Activated CD8-positive, alpha-beta memory T cell treated with anti-CD3 and anti-CD28 coated beads, Interleukin-2, amount 10 ng/mL, durations not matched to agents 7 days and 5 days (primary cell): ENCODE measurements at places on chromosomes 16 and 17. TPM values are rescaled to one million over a fixed set of nuclear protein-coding genes. Genes with fewer than 3 reads are reported as not detected.

- no peak for DNase-seq
Observed at GRCh38 chr16:75394941-75395340, 38.4 kb downstream of the CFDP1 start.

DNA sequence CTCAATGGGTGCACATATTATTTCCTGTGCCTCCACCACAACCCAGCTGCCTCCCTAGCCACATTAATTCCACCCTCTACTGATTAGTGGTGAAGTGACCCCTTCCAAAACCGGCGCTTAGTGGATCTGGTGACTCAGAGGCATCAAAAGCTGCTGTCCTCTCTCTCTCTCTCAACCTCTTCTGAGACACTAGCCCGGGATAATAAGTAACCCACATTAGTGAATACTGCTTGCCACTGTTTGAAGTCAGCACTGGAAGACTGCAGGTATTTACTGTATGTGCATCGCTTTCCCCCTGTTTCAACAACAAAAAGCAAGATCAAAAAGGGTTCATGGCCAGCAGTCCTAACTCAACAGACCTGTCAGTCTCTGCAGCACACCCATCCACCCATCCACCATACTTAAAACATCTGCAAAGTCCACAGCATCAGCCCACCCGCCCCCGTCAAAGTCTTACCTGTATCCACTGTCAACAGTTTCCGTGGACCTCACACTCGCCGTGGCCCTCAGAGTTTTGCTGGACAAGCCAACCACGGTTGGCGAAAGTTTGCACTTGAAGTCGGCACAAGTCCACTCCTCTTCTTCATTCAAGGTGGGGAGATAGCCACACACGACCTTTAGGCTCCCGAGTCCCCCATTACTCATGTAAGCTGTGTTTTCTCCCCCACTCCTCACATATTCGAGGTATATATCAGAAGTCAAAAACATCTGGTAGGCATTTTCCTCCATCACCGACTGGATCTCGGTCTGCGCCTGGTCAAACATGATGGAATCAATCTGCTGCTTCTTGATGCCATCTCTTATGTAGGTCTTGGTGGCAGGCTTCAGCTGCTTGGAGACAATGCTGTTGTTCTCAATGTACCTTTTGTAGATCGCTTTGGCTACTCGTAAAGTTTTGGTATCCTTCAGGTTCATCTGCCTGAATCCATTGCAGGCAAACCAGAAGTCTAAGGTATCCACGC is 3.8 kb downstream of the AXIN2 start:
- DNase-seq: peak; percentile 43

- no peak for DNase-seq
Observed at GRCh38 chr17:40538019-40538935, 27.0 kb downstream of the CCR7 start.

GRCh38 chr16:13994239-13995106 is 74.5 kb downstream of the ERCC4 start:
- DNase-seq: no peak

B9D1 gene
- total RNA-seq: 1.1 TPM

GRCh38 chr16:14676633-14677032 is 17.5 kb downstream of the PLA2G10 start:
- no peak for DNase-seq

PRAC1 gene
- total RNA-seq: not detected

GRCh38 chr17:50151041-50151936 is 812 bp upstream of the PPP1R9B start:
- peak; percentile 96 for DNase-seq

DNA sequence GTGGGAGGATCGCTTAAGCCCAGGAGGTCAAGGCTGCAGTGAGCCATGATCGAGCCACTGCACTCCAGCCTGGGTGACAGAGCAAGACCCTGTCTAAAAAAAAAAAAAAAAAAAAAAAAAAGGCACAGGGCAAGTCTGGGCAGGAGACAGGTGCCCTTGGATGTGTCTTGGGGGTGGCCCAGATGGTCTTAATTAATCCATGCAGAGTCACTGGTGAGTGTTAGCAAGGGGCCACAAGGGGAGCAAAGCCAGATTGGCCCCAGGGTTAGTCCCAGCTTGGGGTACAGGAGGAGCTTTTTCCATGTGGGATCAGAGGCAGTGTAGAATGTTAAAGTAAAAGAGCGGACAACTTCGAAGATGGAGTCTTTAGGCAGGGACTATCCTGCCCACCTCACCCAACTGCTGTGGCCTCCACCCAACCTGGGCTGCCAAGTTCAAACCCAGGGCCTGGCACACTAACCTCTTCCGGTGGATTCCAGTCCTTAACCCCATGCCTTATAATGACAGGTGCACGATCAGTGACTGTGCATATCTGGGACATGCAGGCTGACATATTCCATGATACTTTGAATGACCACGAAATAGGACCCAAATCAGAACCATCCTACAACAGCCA is 32.2 kb upstream of the MFSD6L start:
- DNase-seq: peak; percentile 19

DNA sequence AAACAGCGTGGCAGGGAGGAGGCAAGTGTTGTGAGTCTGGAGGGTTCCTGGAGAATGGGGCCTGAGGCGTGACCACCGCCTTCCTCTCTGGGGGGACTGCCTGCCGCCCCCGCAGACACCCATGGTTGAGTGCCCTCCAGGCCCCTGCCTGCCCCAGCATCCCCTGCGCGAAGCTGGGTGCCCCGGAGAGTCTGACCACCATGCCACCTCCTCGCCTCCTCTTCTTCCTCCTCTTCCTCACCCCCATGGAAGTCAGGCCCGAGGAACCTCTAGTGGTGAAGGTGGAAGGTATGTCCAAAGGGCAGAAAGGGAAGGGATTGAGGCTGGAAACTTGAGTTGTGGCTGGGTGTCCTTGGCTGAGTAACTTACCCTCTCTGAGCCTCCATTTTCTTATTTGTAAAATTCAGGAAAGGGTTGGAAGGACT is at the start of gene CD19:
TSS of gene CD19 (plus strand) at position 171 of the 425 bp plus-strand sequence. CDS start at position 201, 30 bp downstream.
- DNase-seq: no peak

DNA sequence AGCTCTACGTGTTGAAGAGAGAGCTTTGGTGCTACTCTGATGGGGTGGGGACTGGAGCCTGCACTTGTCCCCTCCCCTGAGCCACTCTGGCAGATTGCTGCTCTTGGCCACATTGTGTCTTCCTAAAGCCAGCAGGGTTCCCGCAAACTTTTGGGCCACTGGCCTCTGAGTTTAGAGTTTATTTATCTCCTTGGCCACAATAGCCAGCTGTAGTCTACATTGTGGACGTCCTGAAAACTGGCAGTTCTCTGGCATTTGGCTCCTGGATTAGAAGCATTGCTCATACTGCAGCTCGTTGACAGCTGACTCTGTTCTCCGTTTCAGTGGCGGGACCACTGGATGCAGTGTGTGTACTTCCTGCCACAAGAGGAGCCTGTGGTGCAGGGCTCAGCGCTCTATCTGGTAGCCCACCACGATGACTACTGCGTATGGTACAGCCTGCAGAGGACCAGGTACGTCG is 34.6 kb downstream of the PRMT7 start:
- peak; percentile 87 for DNase-seq

PYY gene
- total RNA-seq: not detected

ENDOV gene
- 18.4 TPM for total RNA-seq

SBK1 gene
- total RNA-seq: 11.3 TPM

GRCh38 chr16:12602811-12603698 is 200.6 kb downstream of the CPPED1 start:
- DNase-seq: no peak

DNA sequence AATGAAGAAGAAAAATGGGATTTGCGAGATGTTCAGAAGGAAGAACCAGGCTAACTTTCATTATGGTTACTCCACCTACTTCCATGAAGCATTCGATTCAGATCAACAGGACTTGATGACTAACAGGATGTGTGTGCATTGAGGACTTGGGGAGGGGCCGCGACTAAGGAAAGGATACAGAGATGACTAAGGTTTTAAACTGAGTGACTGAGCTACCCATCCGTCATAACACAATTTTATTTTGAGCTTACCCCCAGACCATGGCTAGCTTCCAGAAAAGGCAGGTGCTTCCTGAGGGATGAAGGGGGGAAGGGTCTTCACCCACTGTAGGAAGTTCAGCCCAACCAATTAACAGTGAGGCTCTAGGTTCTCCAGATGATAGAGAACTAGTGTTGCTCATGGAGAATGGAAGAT is 2.5 kb upstream of the CDYL2 start:
- DNase-seq: peak; percentile 87

DNA sequence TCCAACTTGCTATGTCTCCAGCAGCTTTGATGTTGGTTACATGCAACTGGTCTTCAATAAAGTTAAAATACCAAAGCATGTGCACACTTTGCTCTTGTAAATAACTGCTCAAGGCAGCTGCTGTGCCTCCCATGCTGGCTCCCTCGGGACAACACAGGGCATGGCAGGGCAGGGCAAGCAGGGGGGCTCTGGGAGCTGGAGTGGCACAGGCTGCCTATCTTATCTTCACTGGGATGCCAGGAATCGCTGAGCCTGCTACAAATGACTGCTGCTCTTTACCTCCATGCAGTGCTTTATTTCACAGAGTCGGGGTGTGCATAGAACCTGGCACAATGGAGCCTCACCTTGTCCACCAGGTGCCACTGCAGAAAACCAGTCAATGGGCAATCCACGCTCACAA is 21.8 kb downstream of the PEMT start:
- DNase-seq: no peak

- DNase-seq: no peak
Observed at GRCh38 chr16:64051824-64052223, 1070.0 kb downstream of the CDH11 start.

DNA sequence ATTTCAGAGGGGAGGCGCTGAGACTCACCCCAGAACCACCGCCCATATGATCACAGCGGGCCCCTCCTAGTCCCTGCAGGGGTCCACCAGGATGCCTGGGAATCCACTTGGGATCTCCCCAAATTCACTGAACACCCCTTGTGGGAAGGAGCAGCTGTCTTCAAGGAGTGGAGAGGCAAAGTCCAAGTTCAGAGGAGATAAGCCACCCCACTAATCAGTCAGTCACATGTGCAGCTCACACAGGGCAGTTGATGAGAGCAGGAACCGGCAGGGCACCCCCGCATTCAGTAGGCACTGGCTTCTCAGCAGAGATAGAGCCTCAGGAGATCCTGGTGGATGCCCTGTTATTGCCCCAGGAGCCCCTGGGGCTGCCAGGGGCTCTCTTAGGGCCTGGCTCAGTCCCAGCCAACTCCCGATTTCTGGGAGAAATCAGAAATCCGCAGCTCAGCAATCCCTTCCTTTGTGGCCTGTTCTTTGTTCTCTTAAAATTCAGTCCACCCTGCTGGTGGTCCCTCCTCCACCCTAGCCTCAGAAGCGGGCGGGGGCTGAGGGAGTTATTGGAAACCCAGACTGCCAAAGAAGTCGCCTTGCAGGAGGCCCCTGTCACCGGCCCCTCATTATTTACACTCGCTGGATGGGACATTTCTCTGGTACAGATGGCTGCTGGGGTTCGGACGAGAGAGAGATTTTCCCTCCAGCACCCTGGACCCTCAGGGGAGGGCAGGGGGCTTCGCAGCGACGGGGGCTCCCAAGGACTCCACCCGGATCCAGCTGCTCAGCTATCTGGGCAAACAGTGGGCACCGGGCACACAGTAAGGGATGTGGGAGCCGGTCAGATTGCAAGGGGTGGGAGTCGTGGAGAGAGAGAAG is 1.8 kb downstream of the CDC42EP4 start:
- no peak for DNase-seq

TNFRSF13B gene
- not detected for total RNA-seq

- no peak for DNase-seq
Observed at GRCh38 chr16:68728523-68728922, 8.6 kb upstream of the CDH1 start.

DNA sequence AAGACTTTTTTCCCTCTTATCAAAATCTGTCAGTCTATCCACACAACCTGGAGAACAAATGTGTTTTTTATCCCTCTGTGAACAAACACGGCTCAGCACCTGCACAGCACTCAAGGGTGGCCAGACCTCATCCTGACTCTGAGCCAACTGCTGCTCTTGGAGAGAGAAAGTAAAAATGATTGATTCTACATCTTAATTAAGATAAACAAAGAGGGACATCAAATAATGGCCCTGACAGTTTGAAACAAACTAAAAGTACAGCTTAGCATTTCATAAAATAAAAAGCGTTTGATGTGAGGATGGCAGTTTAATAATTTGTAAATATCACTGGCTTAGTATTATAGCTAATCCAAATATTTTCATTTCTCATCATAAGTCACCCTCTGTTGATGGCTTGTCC is 106.2 kb downstream of the SNX11 start:
- DNase-seq: no peak

DNA sequence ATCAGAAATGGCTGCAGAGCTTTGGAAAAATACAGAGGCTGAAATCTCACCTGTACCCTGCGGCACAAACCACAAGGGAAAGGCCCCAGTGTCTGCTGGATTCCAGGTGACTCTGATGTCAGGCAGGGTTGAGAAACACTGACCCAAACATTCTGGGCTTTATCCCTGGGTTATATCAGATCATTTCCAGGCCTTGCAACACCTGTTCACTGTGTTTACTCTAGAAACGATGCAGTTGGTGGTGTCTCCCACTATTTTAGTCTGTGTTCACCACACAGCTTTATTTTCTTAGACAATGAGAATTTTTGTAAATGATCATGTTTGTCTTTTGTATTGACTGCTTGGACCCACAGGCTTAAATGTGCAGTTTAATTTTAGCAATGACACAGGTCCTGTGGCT is 151.5 kb upstream of the SDK2 start:
- no peak for DNase-seq

DNA sequence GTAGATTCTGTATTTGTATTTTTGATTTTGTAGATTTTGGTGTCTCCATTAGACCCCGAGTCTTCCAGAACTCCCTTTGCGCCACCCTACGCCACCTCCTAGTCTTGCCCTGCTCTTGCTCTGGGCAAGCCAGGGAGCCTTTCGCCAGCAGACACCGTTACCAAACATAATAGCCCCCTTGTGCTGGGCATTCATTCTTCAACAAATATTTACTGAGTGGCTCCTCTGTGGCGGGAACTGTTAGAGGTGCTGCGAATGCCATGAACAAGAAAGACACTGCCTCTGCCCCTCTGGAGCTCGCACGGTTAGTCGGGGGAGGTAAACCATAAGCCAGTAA is 841 bp upstream of the GPT2 start:
- peak; percentile 42 for DNase-seq

GRCh38 chr16:2810651-2811050 is 6.4 kb upstream of the PRSS21 start:
- DNase-seq: no peak

HS3ST4 gene
- total RNA-seq: not detected

WNT3 gene
- total RNA-seq: not detected

DNA sequence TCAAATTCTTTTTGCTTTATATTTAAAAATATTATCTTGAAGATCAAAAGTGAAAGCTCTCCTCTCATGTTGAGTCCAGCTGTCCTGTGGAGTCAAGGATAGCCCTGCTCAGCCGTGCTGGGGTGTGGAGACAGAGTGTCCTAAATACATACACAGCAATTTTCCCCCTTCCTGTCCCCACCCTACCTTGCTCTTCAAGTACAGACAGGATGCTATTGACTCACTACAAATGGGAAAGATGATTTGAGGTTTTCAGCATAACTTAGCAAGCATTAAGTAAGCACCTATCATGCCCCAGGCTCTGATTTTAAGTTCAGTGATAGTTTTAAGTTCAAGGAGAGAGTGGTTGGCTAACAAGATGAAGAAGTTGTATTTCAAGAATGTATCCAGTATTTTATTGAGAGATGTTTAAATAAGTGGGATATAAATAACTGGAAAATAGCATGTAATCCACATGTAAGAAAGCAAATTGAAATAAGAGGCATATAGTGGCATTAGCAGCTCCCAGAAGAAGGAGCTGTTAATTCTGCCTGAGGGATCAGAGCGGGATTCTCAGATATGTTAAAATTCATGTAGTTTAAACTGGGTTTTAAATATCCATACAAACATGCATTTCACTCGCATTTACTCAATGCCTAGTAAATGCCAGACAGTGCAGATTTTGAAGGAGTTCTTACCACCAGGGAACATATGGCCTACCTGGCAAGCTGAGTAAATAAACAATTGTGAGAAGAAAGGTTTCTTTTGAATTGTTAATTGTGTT is 183.5 kb upstream of the ANKFN1 start:
- no peak for DNase-seq
